ENCODE measurements at places on chromosomes 16 and 17. TPM values are rescaled to one million over a fixed set of nuclear protein-coding genes. Genes with fewer than 3 reads are reported as not detected.

- no peak for DNase-seq
Measured at GRCh38 chr17:31534223-31534888, 142.9 kb downstream of the RAB11FIP4 start.

GRCh38 chr16:81574168-81574567, 129.6 kb downstream of the CMIP start:
- DNase-seq, result no peak

GRCh38 chr17:32136856-32137255, 5.4 kb upstream of the RHOT1 start:
- peak; percentile 72 for DNase-seq

- no peak for DNase-seq
Measured at GRCh38 chr16:23196539-23196938, 14.0 kb downstream of the SCNN1G start.

DNA sequence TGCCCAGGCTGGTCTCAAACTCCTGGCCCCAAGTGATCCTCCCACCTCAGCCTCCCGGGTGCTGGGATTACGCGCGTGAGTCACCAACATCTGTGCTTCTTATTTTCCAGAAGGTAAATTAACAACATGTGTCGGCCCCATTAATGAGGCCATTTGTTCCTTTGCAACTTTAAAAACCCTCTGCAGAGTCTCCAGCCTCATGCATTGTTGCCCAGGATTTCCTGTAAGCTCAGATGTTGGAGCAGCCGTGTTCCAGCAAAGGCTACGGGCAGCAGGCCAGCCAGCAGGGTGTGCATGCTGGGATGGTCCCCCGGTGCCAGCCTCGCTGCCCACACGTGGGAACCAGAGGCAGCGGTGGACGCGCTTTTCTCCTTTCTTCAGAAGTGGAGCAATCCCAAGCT, 19.1 kb upstream of the HEXD start:
- no peak for DNase-seq

DNA sequence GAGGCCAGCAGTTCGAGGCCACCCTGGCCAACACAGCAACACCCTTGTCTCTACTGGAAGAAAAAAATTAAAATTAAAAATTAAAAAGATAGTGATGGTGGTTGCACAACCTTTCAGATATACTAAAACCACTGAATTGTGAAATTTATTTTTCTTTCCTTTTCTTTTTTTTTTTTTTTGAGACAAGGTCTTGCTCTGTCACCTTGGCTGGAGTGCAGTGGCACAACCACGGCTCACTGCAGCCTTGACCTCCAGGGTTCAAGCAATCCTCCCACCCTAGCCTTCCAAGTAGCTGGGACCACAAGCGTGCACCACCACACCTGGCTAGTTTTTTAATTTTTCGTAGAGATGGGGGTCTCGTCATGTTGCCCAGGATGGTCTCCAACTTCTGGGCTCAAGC, 254.4 kb downstream of the SLC39A11 start:
- no peak for DNase-seq

DNA sequence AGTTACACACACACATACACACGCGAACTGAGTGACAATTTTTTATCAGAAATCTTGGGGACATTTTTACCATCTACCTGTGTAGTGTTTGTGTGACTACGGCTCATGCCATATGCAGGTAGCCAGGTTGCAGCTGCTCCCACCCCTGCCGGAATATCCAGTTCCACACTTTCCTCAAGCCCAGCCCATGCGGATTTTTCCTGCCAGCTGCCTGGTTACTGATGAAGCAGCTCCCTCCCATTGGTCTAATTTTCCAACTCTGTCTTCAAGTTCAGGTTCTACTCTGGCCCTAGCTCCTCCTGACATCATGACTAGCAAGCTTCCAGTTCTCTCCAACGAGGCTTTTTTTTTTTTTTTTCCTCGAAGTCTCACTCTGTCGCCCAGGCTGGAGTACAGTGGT, 4.8 kb downstream of the GSG1L2 start:
- no peak for DNase-seq

DNA sequence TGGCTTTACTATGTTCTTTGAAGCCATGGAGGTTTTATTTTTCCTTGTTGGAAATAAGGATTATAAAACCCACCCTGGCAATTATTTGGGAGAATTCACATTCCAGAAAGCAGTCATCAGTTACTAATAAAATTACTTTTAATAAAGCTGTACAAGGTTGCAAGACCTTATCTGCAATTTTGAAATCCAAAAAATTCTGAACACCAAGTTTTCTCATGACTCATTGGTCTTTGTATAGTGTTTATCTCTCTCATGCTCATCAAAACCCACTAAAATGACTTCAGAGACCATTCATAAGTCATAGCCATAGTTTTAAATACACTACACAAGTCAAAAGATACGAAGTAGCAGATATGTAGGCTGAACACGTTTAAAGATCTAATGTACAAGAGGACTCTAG, 6.0 kb upstream of the KRT38 start:
- DNase-seq, result no peak

GRCh38 chr16:55499951-55500529, 8.8 kb upstream of the LPCAT2 start:
- DNase-seq, result no peak

- DNase-seq, result peak; percentile 57
Measured at GRCh38 chr17:32445074-32445415, 735 bp downstream of the PSMD11 start.

GRCh38 chr16:57476546-57477410, 9.5 kb downstream of the DOK4 start:
- DNase-seq, result no peak

DNA sequence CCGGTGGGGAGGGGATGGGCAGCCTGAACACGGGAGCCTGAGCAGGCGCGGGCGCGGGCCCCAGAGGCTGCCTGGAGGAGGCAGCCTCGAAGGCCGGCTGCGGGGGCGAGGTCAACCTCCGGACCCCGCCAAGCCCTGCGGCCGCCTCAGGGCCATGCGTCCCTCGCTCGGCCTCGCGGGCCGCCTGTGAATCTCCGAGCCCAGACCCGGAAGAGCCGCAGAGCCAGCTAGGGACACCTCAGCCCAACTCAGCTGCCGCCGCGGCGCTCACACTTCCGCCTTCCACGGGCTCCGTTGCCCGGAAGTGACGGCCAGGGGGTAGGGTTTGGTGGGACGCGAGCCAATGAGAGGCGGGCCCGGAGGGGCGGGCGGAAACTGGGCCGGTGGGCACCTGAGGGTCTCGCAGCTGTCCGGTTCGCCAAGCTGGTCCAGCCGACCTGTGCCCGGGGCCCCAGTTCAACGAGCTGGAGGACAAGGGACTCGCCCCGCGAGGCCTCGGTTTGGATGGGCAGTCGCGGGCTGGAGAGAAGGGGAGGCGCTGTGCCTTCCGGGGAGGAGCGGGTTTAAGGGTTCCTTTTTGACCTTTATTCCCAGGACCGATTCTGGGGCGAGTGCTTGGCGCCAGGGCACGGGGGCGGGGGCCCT, at the start of gene SLC38A10:
Gene SLC38A10, minus strand, starts transcription at position 277 of the 645 bp plus-strand sequence. CDS start 386 bp downstream, outside the sequence.
- DNase-seq, result peak; percentile 96

GRCh38 chr16:53083119-53083518, 28.3 kb downstream of the CHD9 start:
- peak; percentile 7 for DNase-seq

- no peak for DNase-seq
Measured at GRCh38 chr16:57898961-57899360, 72.0 kb downstream of the CNGB1 start.

DNA sequence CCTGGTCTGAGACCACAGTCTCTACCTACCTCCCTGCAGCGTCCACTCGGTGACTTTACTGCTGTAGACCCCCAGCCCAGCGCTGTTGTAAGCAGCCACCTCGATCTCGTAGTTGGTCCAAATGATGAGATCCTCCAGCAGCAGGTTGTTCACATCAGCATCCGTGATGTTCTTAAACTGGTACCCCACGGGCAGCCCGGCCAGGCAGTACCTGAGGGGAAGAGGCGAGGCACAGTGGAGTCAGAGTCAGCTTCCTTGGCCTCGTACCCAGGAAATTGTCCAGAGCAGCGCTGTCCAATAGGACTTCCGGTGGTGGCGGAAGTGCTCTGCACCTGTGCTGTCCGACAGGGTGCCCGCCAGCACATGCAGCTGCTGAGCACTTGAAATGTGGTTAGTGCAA, 104.0 kb upstream of the CDC42EP4 start:
- DNase-seq, result no peak

DNA sequence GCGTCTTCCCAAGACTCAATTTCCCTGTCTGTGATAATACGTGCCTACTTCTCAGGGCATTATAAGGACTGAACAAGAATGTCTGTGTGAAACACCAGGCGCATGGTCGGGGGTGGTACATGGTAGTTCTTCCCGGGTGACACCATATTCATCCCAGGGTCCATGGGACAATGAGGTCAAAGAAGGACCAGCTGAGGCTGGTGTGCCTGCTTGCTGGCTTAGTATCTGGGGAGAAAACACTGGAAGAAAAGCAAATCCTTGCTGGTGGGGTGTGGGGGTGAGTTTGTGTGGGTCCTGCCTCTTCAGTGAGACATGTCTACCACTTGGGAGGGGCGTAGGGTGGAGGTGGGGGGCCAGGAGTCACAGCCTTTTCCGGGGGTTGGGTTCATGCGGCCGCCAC, 174.2 kb downstream of the RAB11FIP4 start:
- no peak for DNase-seq

Gene SGCA
- total RNA-seq, result not detected

Gene KRTAP17-1
- total RNA-seq, result 1.6 TPM

Gene CDRT15L2
- not detected for total RNA-seq

Gene RGS9
- 13.4 TPM for total RNA-seq

Gene CD300E
- total RNA-seq, result not detected

Gene CD7
- total RNA-seq, result not detected

Gene MAZ
- total RNA-seq, result 118 TPM

Gene OR1A1
- total RNA-seq, result not detected

Gene SHBG
- total RNA-seq, result 1.2 TPM

Gene C16orf46
- 0.22 TPM for total RNA-seq

Gene HOXB9
- 0.82 TPM for total RNA-seq

Gene C16orf95
- 9.7 TPM for total RNA-seq

Gene CAVIN1
- total RNA-seq, result not detected

Gene RUNDC3A
- 1.5 TPM for total RNA-seq

Measured in Karpas-422 (cell line).